ENCODE measurements at places on chromosomes 1 and 21.

DNA sequence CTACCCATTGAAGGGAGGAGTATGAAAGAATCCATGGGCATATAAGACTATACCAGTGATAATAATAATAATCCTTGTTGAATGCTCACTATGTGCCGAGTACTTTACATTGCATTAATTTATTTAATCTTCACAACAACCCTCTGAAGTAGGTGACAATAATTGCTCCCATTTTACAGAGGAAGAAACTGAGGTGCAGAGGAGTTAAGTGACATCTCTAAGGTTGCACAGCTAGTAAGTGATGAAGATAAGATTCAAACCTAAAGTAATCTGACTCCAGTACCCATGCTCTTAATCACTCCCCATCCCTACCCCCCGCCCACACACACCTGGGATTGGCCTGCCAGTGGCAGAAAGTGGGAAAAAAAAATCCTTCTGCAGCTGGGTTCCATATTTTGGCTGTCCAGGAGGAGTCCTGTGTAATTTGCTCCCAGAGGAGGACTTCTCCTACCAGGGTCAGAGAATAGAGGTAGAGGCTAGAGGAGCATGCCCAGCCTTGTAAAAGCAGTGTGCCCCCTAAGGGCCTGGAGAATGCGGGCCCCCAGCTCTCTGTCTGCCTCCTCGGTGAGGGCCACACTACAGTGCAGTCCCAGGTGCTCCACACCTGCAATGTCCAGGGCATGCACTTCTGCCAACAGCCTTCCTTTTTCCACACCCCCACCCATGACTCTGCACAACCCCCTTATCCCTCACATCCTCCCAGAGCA, 57.8 kb downstream of the TMEM53 start:
- DNase-seq, result no peak

GRCh38 chr1:172069534-172069933, 228.2 kb downstream of the DNM3 start:
- DNase-seq, result no peak

DNA sequence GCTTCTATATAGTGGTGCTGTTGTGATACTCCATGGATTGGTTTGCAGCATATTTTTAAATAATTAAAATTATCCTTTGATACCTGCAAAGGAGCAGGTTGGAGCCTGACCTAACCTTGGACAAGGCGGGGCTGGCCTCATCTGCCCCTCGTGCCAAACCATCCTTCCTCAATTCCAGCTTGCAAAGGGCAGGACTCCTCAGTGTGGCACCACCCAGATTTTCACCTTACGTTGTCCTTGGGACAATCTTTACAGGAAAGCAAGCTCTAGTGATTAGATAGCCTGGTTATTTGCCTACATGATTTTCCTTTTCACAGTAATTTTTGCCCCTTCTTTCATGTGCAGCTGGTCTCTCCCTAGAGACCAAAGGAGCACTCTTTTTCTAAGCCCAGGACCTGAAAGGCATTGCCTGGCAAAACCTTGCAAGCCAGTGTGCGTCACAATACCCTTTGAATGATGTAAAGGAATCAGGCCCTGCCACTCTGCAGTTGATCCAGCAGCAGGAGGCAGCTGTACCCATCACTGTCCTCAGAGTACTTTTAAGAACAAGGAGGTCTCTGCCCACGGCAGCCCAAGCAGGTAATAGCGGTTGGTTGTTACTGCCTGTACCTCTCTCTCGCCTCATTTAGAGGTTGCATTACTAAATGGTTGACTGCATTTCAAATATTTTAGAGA, 99.4 kb downstream of the ADSS2 start:
- no peak for DNase-seq

DNA sequence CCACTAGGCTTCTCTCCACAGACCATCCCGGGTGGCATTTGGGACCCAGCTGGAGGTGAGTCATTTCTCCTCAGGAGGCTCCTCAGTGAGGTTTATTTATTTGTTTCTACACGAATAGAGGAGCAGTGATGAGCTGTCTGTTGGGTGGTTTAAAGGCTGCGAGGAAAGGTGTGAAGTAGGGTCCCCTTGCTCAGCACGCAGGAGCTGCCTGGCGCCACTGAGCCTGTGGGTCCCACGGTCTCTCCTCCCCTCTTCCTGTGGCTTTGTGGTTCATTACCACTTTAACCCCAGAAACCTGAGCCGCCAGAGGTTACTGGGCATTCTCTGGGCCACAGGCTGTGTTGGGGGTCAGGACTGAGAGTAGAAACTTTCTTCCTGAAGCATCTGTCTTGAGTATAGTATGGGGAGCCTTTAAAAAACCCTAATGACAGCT, 39.9 kb downstream of the IL6R start:
- no peak for DNase-seq

- DNase-seq, result peak; percentile 19
These were observed 1.1 kb downstream of the SPSB1 start for GRCh38 chr1:9293533-9294404.

GRCh38 chr1:227576189-227576588, 12.8 kb downstream of the ZNF678 start:
- no peak for DNase-seq

DNA sequence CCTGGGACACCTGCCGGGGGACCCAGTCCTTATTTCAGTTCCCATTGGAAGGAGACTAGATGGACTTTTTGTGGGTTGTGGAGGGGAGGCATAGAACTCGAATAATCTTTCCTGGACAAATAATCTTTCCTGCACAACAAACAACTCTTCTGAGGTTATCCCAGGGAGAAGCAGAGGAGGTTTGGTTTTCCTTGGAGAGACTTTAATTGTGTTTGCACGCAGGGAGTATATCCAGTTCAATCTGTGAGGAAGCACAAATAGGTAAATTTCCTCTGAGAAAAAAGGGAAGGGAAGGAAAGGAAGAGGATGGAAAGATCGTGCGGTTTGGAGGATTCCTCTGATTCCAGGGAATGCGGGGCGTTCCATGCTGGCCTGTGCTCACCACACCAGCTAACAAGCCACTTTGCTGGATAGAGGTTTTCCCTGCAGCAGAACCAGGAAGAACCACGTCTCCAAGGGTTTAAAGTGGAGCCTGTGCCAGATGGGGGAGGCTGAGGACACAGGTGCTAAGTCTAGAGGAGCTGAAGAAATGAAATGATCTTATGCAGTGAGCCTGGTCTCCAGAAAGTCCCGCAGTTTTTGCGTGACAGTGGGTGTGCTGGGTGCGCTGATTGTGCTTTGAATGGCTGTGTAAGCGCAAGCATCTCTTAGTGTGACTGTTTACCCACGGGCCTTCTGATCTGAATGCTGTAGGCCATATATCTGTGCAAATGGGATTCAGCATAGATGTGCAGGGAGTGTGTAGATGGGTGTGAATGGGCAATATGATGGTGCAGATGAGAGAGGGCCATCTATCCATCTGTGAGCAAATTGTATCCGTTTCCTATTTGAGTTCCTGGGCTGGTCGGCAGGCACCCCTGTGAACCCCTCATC, 7.6 kb downstream of the PAX7 start:
- no peak for DNase-seq

- no peak for DNase-seq
These were observed 125.4 kb downstream of the FOXD2 start for GRCh38 chr1:47563201-47563600.

GRCh38 chr1:5891736-5892135, 100.5 kb downstream of the NPHP4 start:
- no peak for DNase-seq

DNA sequence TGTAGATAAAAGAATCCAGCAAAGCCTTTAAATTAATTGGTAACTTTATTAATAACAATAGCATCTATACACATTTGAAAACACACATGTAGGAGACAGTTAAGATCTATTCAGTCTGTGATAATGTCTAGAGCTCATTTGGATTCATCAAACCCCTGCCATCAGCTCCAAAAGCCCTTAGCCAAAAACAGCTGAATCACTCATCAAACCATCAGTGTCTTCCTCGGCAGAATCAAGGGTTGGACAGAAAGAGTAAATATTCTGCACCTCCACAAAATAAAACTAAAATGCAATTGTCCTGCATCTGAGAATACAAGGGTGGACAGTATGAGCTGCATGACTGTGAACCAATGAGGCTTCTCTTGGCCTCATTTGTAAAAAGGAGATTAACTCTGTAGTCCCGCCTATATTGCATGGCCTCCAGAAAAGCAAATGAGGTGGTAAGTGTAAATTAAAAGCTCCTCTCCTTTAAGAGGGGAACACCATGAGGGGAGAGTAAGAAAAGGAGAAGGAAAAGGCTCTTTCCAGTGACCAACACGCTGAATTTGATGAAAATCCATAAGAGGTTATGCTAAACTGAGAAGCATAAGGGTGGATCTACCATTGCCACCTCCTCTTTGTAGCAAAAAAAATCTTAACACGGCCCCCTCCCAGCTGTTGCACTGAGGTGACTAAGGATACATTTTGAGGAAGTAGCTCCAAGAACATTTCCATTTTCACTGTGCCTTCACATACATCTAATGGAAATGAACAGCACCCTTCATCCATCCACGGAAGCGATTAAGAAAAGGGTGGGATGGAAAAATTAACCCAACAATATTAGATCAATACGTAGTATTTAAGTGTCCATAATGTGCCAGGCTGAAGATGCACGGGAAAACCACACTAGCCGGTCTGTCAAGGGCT, 14.7 kb upstream of the BOLA1 start:
- DNase-seq, result peak; percentile 84

DNA sequence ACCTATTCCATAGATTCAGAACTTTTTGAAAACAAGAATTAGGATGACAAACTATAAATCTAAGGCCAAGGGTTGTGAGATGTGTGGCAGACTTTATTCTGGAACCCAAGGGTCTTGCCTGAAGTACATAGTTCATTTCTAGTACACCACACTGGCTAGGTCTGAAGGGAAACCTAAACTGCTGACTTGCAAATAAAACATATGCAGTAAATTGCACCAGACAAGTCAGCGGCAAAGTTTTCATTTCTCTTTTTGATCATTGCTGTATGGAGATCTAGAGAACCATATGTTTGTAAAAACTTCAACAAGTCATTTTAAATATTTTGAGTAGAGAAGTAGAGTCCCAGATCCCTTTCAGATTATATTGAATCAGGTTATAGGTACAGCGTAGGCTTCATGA, 43.9 kb downstream of the TNFSF4 start:
- no peak for DNase-seq

GRCh38 chr1:208149776-208150514, 94.2 kb downstream of the PLXNA2 start:
- DNase-seq, result peak; percentile 17

DNA sequence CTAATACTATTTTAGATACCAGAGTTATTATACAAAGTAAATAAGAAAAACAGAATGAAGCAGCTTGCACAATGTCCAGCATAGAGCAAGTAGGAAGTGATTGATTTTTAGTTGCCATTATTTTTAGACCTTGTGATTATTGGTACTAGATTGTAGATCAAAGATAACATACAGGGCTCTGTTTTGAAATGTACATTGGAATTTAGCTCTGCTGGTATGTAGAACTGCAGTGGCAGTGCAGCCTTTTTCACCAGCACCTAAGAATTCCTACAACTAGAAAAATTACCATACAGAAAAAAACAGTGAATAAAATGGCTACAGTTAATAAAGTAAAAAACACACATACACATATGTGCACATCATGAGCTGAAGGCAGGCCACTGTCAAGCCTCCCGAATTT, 32.2 kb upstream of the ABCA4 start:
- no peak for DNase-seq

DNA sequence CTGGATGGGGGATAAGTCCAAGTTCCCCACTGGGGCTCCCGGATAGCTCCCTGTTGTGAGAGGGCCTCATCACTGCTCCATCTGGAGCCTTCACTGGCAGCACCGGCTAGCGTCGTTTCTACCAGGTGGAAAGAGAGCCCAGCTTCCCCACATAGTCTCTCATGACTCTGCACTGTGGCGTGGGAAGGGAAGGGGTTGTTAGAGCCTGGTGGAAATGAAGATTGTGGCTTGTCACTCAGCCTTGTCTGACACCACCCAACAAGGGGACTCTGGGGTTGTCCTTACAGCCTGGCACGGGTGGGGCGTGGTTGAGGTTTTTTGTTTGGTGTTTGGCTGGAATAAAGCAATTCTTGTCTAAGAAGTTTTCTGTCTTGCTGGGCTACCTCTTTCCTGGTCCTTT, 94.6 kb downstream of the ADARB1 start:
- no peak for DNase-seq

DNA sequence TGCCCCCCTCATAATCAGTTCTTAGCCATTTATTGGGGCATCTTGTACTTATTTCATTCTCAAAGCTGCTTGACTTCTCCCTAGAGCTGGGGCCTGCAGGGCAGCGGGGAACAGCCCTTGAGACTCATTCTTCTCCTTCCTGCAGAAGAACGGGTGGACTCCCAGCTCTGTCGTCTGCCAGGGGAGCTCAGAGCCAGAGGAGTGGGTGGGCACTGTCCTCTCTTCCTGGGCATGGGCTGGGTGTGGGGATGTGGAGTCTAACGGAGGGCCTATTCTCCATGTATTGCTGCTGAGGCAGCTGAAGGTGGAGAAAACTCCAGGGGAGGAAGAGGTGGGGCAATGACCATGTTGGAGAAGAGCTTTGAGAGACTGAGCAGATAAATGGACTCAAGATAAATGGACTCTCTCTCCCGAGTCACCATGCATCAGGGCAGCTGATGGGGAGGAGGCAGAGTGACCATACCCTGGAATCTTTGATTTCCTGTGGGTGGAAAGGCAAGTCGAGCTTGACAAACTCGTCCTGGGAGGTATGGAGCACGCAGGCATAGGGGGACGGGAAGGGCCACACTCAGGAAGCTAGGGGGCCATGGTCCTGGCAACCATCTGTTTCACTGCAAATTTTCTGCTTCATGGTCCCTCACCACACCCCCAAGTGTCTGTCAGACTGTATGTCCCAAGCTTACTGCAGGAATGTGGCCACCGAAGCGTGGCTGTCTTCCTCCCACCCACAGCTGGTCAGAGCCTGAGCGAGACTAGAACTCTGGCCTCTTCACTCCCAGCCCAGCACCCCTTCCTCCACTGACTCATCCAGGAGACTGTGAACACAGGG, 56.9 kb upstream of the ATP2B4 start:
- no peak for DNase-seq

GRCh38 chr1:101317590-101317989, 80.8 kb downstream of the S1PR1 start:
- DNase-seq, result no peak

DNA sequence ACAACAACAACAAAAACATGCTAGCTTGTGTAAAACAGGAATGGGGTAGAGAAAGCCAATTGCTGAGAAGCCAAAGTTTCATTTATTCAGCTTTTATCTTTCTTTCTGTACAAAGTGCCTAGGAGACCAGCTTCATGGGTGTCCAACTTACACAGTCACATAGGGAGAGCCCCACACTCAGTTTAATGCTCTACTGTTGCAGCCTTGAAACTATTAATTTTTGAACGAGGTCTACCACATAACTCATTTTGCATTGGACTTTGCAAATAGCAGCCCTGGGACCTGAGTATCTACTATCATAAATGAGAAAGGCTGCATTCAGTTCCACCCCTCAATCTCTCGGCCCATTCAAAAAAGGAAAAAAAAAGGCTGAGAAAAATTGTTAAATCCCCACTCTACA, 98.8 kb downstream of the ZNF644 start:
- no peak for DNase-seq

GRCh38 chr1:53606651-53607051, 132.3 kb downstream of the GLIS1 start:
- DNase-seq, result peak; percentile 13

DNA sequence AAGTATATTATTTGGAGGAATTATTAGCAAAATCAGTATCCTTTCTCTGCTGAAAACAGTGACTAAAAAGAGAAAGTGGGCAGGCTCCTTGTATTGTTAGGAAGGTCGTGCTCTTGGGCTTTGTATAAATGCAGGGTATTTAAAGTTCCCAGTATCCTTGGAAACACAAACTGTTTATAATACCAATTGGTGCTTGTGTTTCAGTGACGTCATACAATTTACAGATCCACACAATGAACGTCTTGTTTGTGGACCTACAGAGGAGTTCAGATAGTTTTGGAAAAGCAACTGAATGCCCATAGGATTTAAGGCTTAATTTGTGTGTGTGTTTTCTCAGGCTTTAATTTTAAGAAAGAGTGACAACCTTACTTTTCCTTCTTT, 168.2 kb downstream of the RASAL2 start:
- DNase-seq, result no peak
